ENCODE measurements at places on chromosomes 13 and 19. TPM values are rescaled to one million over a fixed set of nuclear protein-coding genes. Genes with fewer than 3 reads are reported as not detected.

FCAR gene
- polyA plus RNA-seq = not detected

SLC7A10 gene
- polyA plus RNA-seq = not detected

ZNF44 gene
- polyA plus RNA-seq = 27.8 TPM

PALM gene
- polyA plus RNA-seq = not detected

ANGPTL4 gene
- polyA plus RNA-seq = 0.28 TPM

EPS8L1 gene
- 0.28 TPM for polyA plus RNA-seq

SYNE4 gene
- not detected for polyA plus RNA-seq

- H3K4me3 ChIP-seq = no peak overlapping the region
- no peak overlapping the region for H3K27ac ChIP-seq
- no peaks in the 10 kb centered on the region for H3K4me1 ChIP-seq
- H3K27me3 ChIP-seq = no peaks in the 10 kb centered on the region
- no peaks in the 10 kb centered on the region for H3K36me3 ChIP-seq
- peak; percentile 49 for DNase-seq
These were observed 74.5 kb upstream of the RAP2A start for GRCh38 chr13:97359181-97360057.

- no peak overlapping the region for H3K27ac ChIP-seq
- no peak overlapping the region for H3K4me3 ChIP-seq
- DNase-seq = no peak
- H3K4me1 ChIP-seq = no peaks in the 10 kb centered on the region
- no peaks in the 10 kb centered on the region for H3K27me3 ChIP-seq
- H3K36me3 ChIP-seq = no peaks in the 10 kb centered on the region
These were observed 138.0 kb downstream of the LMO7 start for GRCh38 chr13:75774176-75774575.

- no peaks in the 10 kb centered on the region for H3K36me3 ChIP-seq
- H3K4me1 ChIP-seq = no peaks in the 10 kb centered on the region
- no peaks in the 10 kb centered on the region for H3K27me3 ChIP-seq
- DNase-seq = no peak
- no peak overlapping the region for H3K4me3 ChIP-seq
- no peak overlapping the region for H3K27ac ChIP-seq
These were observed 272.5 kb downstream of the ENOX1 start for GRCh38 chr13:43514311-43514710.

DNA sequence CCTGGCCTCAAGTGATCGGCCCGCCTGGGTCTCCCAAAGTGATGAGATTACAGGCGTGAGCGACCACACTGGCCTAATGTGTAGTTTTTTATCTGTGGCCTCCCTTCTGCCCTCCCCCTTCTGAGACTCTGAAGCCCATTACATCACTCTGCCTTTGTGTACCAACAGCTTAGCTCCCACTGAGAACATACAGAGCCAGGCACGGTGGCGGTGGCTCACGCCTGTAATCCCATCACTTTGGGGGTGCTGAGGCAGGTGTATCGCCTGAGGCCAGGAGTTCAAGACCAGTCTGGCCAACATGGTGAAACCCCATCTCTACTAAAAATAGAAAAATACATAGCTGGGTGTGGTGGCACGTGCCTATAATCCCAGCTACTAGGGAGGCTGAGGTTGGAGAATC is 12.6 kb downstream of the NCR1 start:
- H3K27me3 ChIP-seq = no peaks in the 10 kb centered on the region
- no peak overlapping the region for H3K27ac ChIP-seq
- H3K36me3 ChIP-seq = no peaks in the 10 kb centered on the region
- DNase-seq = no peak

DNA sequence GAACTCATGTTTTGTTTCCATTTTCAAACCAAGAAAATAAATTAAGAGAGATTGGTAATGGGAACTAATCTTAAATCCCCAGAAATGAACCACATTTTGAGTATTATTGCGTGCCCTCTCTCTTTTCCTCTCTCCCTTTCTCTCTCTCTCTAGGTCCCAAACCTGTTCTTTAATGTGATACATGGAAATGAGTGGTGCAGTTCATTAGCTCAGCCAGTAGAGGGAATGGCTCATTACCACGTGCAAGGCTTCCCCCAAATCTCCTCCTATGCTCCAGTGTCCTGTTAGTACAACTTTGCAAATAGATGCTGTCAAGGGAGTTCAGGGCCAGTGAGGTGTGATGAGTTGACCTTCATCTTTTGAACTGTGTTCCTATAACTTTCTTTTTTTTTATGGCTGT is 178.4 kb downstream of the FGF9 start:
- H3K4me3 ChIP-seq = no peak overlapping the region
- peak; percentile 48 for DNase-seq
- no peaks in the 10 kb centered on the region for H3K27me3 ChIP-seq

DNA sequence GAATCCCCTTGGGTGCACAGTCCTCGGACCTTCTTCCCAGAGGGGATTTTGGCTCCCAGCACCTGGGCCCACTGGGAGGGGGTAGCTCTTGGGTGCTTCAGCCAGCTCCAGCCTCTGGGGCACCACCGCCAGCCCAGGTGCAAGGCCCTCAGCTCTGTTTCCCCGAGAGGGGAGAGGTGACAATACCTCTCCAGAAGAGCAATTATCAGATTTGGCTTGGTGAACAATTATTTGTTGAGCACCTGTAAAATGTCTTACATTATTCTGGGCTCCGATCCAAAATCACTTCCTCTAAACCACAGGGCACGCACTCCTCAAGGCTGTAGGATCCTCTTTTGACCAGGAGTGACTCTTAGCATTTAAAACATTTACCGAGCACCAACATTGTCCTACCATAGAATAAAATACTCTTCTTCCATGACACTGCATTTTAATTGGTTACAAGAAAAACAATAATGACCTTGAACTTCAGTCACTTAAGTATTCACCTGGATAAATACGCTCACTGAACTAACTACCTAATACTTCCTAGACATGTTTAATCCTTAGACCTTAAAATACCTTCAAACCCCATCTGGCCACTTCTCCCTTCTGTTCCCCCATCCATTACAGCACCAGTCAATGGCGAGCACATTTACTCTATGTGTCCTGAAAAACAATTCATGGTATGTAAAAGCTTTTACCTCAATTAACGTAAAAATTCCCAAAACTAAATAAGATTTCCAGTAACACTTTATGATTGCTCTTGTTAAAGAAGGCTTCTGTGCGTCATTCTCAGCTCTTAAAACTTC is 54.8 kb downstream of the ABCC4 start:
- DNase-seq = no peak
- H3K4me3 ChIP-seq = no peak overlapping the region
- H3K36me3 ChIP-seq = no peaks in the 10 kb centered on the region
- no peak overlapping the region for H3K27ac ChIP-seq
- H3K27me3 ChIP-seq = no peaks in the 10 kb centered on the region

GRCh38 chr19:40143612-40144011 is 47.6 kb upstream of the MAP3K10 start:
- no peaks in the 10 kb centered on the region for H3K27me3 ChIP-seq
- peaks cover 59% of the 10 kb centered on the region for H3K4me1 ChIP-seq
- H3K27ac ChIP-seq = no peak overlapping the region
- no peak for DNase-seq
- no peaks in the 10 kb centered on the region for H3K36me3 ChIP-seq
